NCI-H1417 treated with DMSO at 0.1 percent for 48 hours (cell line): ENCODE measurements at places on chromosomes 6 and 20.
A peak's percentile ranks its signal among the peaks of the same experiment; 100 is the strongest.

GRCh38 chr6:31336896-31337496 lies 20.0 kb downstream of the HLA-B start:
- DNase-seq, result no peak

DNA sequence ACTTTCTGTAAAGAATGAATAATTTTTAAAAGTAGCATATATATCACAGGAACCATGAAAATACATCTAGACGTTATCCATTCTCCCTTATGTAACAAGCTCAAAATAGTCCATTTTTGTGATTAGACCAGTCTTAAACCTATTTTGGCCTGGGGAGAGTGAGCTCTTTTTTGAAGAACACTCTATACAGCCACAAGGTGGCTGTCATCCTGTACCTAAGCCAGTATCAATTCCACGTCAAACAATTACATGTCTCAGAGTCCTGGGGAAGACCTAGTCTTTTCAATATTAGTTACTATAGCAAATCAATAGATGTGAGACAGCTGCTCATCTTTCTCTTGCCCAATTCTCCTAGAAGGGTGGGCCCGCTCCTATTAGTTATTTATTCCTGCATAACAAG lies 28.4 kb downstream of the FBXO5 start:
- no peak for DNase-seq

- no peak for DNase-seq
These were observed 9.2 kb downstream of the NRN1 start for GRCh38 chr6:5997420-5997987.

GRCh38 chr6:136063096-136063495 lies 187.0 kb downstream of the MTFR2 start:
- DNase-seq, result no peak

DNA sequence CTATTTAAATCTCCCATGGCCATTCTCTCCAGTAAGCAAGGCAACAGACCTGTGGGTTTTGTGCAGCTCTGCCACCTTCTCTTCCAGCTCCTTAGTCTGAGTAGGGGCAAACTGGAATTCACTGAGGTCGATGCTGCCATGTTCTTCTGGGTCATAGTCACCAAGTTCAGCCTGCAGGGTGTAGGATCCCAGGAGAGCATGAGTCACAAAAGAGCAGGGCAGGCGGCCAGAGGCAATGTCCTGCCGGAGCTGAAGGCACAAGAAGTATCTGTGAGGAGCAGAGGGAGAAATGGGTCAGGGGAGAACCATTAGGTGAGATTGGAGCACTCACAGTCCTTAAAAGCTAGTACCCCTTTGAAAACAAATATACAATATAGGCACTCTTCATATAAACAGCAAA lies 73.7 kb downstream of the SMLR1 start:
- DNase-seq, result no peak

DNA sequence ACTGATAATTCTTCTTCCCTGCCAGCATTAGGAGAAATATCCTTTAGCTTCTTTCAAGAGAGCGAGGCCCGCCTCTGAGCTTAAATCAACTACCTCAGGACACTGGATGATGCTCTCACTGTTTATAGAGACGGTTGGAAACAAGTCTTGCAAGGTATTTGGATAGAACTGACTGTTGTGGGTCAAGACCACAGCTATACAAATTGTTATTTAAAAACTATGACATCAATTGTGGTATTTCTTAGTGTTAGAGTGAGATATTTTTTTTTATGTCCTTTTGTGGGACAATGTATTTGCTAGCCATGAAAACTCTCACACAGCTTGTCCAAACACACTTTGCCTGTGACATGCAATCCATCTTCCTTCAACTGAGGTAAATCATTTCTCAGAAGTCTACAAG lies 136.3 kb upstream of the PHACTR1 start:
- no peak for DNase-seq

DNA sequence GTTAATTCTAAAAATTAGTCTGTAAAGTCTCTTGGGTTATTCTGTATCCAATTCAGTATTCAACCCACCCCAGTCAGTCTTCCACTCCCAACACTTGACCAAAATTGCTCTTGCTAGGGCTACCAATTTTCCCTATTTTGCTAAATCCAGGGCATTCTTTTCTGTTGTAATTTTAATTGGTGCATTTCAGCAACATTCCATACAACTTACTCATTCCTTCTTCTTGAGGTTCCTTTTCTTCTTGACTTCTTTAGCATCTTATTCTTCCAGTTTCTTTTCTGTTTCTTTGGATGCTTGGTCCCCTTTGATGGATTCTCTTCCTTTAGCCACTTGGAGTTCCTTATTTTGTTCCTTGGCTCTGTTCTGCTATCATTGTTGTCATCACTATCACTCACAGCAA lies 11.2 kb upstream of the GRM1 start:
- no peak for DNase-seq

- DNase-seq, result no peak
These were observed 75.8 kb downstream of the UBE3D start for GRCh38 chr6:82989736-82990290.

DNA sequence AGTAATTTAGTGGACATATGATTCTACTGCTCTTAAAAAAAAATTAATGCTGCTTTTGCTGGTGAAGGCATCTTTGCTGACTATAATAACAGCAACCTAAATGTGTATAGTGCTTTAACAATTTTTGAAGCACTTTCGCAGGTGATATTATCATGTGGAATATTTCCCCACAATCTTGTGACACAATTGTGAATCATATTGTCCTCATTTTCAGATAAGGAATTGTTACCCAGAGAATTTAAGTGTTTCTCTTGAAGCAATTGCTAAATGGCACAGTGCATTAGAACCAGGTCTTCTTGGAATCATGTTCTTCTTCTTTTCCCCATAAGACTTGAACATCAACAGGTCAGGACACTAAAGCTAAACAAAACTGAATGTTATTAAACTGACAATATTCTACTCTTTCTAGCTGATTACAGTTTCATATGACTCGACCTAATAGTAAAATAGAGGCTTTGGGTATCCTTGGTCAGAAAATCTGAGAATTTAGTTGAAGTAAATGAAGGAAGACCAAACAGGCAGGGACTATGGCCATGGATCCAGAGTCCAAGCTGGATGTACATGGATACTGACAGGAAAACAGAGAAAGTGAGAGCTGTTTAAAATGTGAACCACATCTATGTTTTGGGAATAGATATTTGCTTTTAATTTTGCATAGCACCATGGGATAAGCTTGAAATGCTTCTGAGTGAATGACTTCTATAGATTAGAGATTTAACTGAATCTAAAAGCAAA lies 121.8 kb upstream of the SLC35B3 start:
- DNase-seq, result no peak

DNA sequence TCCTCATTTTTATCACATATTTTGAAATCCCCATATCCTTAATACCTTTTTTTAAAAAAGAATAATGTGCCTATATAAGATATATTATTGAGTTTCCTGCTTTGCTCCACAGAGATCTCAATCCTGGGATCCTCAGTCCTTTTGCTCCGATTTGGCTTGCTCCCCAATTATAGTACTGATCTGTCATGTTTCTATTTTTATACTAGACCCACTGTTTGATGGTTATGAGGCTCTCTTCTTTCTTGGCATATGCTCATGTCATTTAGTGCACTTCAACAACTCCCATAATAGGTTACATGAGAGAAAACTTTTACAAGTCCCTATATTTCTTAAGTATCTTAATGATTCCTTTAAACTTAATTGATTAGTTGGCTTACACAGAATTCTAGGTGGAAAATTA lies 958.5 kb upstream of the EPHA7 start:
- DNase-seq, result no peak

DNA sequence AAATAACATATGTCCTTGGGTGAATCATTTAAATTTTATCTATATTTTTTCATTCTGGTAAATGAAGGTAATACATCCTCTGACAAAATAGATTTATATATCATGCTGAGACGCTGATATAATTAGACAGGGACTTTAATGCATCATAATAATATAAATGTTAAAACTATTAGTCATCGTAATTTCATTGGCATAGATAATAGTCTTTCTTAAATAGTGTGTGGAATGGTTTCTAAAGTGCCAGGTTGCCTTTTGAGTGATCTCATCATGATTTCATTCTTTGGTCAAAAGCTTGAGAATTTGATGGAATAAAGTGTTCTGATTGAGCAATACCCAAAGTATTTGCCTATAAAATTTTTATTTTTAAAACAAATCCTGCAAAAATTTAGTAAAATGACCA lies 43.2 kb upstream of the BMP5 start:
- DNase-seq, result no peak

DNA sequence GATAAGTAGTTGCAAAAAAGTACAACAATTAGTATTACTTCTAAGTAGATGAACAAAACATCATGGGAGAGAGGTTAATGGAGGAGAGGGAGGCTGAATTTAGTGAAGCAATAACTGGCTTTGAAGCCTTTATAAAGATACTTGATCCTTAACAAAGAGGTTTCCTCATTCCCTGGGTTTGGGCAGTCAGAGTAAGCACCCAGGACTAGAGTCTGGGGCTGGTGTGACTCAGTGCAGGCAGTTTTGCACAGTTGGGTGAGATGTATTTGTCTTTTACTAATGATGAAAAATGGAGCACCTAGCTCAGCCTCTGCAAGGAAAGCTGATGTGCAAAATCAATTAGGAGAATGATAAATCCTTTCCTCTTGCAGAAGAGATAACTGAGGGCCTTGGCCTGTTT lies 11.8 kb upstream of the OPN5 start:
- no peak for DNase-seq

DNA sequence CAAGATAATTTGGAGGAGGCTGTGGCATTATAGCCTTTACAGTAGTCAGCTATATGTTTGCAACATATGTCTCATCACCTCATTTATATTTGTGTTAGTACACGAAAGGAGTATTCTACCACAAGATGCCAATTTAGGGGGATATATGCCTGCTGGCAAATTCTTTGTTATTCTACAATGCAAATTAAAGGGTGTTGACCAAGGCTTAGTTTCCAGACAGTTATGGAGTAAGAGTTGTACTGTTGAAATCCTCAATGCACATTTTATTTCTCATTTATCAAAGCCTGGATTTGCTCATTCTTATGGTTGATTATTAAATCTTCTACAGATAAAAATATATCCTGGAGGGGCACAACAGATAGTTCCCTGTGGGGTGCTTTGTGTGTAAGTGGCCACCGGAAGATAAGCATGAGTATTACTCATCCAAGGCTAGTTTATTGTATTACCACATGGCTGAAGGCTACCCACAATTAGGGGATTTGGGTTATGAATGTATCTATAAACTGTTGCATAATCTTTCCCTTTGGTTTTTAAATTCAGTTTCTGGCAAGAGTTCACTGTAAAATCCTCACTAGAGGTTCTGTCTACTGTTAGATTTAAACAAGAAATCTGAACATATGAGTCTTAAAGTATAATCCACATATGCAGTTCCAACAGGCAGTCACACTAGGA lies 9.0 kb downstream of the CST9 start:
- no peak for DNase-seq

GRCh38 chr6:36908747-36909146 lies 23.0 kb downstream of the C6orf89 start:
- no peak for DNase-seq

GRCh38 chr6:150093397-150093796 lies 24.5 kb upstream of the ULBP3 start:
- no peak for DNase-seq

GRCh38 chr6:25629198-25629576 lies 22.8 kb upstream of the SCGN start:
- DNase-seq, result peak; percentile 36

- no peak for DNase-seq
These were observed 128.0 kb upstream of the GGTLC1 start for GRCh38 chr20:24116611-24117010.

DNA sequence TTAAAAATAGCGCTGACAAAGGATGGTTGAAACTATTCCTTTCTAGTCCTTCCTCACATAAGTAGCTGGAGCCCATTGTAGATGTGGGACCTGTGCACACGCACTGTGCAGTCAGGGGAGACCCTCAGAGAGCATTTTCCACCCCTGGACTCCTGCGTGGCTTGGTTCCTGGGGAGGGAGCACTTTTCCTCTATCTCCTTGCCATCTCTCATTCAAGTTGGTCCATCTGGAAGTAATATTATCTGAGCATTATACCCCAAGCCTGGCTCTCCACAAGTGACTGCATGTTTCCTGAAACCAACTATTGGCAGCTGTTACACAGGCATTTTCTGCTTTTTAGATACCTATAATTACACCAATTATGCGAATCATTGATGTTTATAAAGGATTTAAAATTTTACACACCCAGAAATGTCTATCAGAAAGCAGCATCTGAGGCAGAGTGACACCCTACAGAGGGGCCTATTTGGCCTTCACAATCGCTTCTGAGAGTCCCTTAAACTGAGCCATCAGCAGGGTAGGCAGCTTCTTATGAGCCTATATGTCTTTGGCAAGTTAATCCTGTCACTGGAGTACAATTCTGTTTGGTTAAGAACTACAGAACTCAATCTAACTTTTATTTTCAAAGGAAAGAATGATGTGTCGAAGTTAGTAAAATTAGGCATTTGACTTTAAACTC lies 18.7 kb downstream of the SOX4 start:
- DNase-seq, result no peak

DNA sequence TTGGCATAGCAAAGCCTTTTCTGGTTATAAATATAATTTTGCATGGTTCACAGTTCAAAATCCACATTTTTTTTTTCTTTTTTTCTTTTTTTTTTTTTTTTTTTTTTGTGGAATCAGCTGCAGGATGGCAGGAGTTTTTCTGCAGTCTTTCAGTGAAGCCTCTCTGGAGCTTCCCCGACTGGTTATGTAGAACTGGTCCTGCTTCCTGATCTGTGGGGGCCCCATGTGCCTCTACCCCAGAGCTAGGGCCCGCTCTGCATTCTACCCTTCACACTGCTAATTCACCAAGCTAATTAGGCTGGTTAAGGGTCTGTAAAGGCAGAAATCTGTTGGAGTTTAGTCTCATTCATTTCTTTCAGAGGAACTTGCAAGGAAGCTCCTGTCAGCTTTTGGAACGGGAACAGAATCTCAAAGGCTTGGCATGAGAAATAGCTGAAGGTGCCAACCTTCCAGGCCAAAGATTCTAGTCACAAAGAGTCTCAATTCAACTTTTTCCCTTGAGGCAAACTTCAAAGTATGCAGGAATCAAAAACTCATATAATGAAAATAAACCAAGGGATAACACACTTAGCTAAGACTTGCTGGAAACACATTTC lies 45.5 kb downstream of the HMGN3 start:
- no peak for DNase-seq

- DNase-seq, result no peak
These were observed 56.5 kb downstream of the CD40 start for GRCh38 chr20:46174469-46175126.

DNA sequence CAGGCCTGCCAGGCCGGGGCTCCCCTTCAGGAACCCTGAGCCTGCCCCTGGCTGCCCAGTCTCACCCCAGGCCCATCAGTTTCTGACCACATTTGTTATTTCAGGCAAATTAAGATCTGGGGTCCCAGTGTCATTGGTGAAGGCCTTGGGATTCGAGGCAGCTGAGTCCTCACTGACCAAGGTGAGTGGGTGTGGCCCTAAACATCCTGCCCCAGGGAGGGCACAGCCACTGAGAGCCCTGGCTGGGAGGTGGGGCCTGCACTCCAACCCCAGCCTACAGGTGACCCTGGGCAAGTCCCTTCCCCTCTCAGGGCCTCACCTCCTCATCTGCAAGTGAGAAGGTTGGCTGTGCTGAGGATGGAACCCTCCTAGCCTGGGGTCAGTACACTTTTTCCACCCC lies 23.8 kb downstream of the BPIFB1 start:
- DNase-seq, result no peak
